Brain microvascular endothelial cell (primary cell): ENCODE measurements at places on chromosomes 11 and 22.

- DNase-seq, result no peak
Observed at GRCh38 chr11:56636861-56637260, 5.4 kb downstream of the OR5AP2 start.

GRCh38 chr22:22076932-22077703, 94.5 kb upstream of the TOP3B start:
- peak; percentile 11 for DNase-seq

- no peak for DNase-seq
Observed at GRCh38 chr11:124878759-124879492, 13.7 kb downstream of the ROBO3 start.

DNA sequence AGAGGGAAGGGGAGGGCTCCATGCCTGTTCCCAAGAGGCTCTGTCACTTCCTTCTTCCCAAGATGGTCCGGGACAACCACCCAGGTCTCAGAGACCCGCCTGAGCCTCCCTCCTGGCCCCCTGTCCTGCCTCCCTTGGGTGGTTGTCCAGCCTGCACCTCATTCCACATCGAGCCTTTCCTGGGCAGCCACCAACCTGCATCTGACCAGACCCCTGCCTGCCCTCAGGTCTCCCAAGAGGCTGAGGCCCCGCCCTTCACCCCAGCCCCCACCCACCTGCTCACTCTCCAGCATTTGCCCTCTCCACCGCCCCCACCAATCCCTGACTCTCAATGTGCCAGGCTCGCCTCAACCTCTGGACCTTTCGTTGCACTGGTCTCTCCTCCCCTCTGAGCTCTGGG, 97.5 kb upstream of the LMO1 start:
- no peak for DNase-seq
